ENCODE measurements at places on chromosomes 1 and 21.

- DNase-seq = no peak
Observed at GRCh38 chr1:101308935-101309333, 72.1 kb downstream of the S1PR1 start.

DNA sequence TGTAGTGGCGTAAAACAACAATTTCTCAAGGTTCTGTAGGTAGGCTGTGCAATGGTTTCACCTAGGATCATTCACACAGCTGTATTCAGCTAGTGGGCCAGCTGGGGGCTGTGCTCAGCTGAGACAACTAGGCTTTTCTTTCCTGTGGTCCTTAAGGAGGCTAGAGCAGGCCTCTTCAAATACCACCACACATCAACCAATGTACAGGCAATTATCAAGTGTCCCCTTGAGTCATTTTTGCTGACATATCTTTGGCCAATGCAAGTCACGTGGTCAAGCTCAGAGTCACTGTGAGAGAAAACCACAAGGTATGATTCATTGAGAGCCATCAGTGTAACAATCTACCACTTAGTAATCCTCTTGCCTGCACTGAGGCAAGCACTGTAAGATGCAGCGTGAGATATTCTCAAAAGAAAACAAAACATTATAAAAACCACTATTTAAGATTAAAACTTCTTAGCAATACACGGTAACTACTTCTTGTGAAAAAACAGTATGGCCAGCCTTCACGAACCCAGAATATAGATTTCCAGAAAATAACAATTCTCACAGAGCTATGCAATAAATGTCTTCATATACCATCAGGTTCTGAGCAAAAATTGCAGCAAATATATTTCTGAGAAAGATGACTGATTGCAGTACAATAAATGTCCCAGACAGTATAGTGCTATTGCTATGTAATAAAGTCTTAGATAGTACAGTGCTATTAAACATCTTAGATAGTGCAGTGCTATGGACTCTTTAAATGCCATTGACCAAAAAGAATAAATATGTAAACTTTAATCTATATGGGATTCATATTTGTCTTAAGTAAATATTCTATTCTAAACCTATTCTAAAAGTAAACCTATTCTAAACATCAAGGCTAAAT lies 55.3 kb downstream of the NME7 start:
- DNase-seq = no peak

- DNase-seq = no peak
Observed at GRCh38 chr1:32023351-32023750, 9.7 kb downstream of the KHDRBS1 start.

GRCh38 chr1:203187304-203187685 lies 791 bp upstream of the CHI3L1 start:
- no peak for DNase-seq

DNA sequence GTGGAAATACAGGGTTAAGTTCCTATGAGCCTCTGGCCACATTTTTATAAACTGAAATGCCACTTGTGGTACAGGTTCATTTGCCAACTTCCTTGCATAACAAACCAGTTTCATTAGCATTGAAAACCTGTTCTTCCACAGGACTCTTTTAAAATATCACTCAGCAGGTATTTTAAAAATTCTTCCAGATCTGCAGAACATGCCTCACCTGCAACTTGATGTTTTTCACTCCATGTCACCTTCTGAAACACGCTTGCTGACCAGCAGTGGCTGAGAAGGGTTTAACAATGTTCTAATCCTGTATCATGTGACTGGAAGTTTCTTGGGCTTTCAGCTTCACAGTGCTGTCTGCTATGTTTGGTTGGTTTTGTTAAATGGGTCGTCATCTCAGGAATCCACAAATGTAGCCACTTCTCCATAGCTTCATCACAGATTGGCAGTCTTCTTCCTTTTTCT lies 17.6 kb upstream of the CBR3 start:
- no peak for DNase-seq

GRCh38 chr1:156959414-156959813 lies 39.0 kb downstream of the LRRC71 start:
- no peak for DNase-seq

GRCh38 chr1:55214212-55214933 lies 791 bp downstream of the USP24 start:
- DNase-seq = peak; percentile 42

GRCh38 chr1:164858096-164858632 lies 299.2 kb downstream of the PBX1 start:
- DNase-seq = no peak

- no peak for DNase-seq
Observed at GRCh38 chr1:77168358-77168757, 50.9 kb downstream of the PIGK start.

- no peak for DNase-seq
Observed at GRCh38 chr1:236204656-236205055, 62.3 kb downstream of the GPR137B start.

DNA sequence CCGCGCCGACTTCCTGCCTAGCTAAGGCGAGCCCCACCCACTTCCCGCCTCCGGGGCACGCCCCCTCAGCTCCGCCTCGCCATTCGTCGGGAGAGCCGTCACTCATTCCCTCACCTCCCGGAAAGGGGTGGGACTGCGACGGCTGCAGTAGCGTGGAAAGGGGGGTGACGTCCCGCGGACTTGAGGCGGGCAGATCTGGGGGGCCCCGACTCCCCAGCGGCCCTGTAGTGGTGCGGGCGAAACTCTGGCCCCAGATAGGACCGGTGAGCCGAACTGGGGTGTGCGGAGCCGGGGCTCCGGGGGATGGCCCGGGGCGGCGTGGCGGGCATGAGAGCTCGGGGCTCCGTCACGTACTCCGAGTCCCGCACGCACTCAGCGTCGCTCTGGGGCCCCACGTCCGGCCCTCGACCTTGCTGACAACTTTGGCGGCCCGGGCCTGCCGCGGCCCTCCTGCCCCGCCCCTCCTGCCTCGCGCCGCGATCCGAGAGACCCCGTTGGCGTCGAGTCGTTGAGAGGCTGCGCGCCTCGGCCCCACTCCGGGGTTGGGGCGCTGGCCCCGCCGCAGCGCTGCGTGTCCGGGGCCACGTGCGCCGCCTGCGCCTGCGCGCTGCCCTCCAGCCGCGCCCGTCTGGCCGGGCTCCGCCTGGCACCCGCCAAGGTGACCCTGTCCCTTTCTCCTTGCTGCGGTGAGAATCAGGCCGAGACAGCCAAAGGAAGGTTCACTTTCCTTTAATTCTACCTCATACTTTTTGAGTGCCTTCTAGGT lies 395 bp upstream of the ENO1 start:
- peak; percentile 97 for DNase-seq

- DNase-seq = no peak
Observed at GRCh38 chr1:45152126-45152525, 54.3 kb downstream of the ZSWIM5 start.

GRCh38 chr1:35499652-35500176 lies 57.5 kb downstream of the KIAA0319L start:
- no peak for DNase-seq

- DNase-seq = no peak
Observed at GRCh38 chr1:182430263-182431068, 19.5 kb upstream of the RGSL1 start.

DNA sequence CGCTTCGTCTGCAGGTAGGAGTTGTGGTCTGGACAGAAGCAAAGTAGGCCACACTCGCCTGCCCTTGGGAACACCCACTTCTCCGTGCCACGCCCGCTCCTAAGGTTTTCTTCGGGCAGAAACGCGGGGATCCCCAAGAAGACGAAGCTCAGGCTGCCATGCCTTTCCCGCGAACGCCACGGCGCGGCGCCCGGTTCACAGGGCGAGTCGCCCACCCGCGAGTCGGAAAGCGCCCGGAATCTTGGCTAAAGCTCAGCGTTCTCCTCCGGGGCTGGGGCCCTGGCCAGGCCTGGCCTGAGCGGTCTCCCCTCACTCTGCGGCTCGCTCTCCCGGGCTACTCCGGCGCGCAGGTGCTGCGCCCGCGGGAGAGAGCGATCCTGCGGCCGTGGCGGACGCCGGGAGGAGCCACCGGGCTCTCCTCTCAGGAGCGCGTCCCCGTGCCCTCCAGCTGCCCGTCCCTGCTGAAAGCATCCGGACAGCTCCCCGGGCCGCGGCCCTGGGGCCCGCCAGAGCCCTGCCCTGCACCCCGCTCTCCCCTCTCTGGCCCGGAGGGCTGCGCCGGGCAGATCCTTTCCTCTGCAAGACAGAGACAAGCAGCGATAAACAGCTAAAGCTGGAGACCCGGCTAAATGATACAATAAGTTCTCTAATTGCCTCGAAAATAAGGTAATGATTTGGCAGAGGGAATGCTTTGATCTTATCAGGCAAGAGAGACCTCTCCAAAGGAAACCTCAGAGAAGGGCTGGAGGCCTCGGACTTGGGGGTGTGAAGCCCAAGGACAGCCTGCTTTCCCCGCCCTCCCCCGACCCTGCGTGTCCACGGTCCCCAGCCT lies 6.7 kb upstream of the WNT2B start:
- DNase-seq = peak; percentile 67

DNA sequence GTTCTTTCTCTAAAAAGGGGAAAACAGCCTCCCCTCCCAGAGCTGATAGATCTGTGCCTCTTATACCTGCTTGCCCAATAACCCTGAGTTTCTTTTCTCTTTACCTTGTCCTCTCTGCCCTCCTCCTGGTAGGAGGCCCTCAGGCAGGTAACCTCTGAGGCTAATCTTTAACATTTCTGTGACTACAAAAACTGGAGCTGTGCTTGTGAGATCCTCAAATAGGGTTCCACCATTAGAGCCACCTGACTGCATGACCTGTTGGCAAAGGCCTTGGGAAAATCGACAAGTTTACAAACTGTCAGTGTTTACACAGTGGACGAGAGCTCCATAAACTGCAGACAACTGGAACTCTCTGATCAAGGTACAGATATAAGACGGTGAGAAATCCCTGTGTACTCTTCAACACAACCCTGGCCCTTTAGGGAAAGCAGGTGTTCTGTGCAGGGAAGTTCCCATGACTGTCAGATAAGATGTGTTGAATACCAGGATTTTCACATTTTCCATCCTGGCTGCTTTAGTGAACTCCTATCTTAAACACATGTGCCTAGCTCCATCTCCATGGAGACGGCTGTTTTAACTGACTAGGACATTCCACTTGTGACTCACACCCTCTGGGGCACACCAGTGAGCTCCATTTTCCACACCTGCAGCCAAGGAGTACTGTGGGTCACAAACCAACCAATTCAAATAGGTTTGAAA lies 38.3 kb downstream of the ECE1 start:
- peak; percentile 36 for DNase-seq

- no peak for DNase-seq
Observed at GRCh38 chr1:171606402-171606941, 15.6 kb upstream of the MYOCOS start.

- no peak for DNase-seq
Observed at GRCh38 chr21:31772674-31773555, 41.0 kb upstream of the SCAF4 start.

GRCh38 chr1:221066351-221067001 lies 187.2 kb downstream of the HLX start:
- DNase-seq = no peak

DNA sequence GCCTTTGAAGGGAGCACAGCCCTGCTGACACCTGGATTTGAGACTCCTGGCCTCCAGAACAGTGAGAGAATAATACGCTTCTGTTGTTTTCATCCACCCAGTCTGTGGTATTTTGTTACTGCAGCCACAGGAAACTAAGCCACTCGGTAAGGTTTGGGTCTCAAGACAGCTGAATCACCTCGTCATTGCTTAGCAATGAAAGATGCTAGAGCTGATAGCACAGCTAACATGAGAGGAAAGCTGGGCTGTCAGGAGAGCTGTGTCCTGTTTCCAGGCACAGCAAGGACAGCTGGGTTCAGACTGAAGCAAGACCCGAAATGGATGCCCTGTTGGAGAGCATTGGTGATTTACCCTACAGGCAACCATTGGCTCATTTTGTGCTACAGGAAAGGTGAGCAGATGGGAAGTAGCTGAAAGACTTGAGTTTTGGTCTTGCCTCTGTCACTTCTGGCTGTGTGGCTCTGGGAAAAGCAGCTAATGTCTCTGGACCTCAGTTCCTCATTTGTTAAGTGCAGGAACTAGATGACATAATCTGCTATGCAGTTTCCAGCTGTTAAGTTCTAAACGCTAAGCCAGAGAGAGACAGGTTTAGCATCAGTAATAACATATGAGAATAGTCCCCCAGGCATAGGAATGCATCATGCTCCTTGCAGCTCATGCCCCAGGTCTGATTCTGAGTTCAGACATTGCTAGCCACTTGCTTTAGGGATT lies 58.0 kb downstream of the CLIC6 start:
- no peak for DNase-seq

DNA sequence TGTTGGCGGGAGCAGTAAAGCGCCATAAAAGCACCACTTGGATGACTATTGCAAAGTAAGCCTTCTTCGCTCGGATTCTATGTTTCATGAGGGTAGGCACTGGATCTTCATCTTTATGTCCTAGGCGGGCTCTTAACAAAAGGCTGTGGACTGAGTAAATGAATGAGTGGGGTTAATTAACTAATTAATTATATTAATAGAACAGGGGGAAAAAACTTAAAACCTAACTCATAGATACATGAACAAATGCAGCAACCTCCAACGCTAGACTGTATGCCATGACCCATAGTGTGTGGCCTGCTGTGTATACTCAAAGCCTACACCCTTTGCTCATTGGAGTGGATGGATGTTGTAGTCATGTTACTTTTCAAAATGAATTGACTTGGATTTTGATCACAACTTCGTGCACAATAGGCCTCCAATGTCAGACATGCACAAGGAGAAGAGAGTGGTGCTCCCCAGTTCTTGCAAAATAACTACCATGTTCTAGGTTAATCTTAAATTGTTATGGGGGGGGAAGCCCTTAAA lies 417 bp upstream of the GFI1 start:
- no peak for DNase-seq

DNA sequence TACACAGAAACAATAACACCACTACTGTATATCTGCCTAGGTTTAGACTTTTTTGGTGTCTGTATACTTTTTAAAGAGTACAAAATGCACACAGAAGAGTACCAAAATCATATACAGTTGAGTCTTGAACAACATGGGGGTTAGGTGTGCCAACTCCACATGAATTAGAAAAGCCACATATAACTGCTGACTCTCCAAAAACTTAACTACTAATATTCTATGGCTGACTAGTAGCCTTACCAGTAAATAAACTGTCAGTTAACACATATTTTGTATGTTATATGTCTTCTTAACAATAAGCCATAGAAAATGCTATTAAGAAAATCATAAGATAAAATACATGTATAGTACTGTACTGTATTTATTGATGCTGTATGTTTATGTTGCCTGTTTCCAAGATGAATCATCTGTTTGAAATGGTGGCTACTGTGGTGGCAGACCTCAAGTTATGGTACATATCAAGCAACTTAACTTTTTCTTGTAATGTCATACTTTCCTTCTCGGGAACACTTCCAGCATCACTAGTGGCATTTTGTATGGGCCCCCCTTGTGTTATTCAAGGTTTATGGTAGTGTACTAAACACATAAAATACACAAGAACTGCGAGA lies 71.2 kb downstream of the LHX4 start:
- no peak for DNase-seq

- no peak for DNase-seq
Observed at GRCh38 chr1:154626456-154627256, 18.7 kb upstream of the ADAR start.
